ENCODE measurements at places on chromosomes 3 and 15. TPM values are rescaled to one million over a fixed set of nuclear protein-coding genes. Genes with fewer than 3 reads are reported as not detected.

ECE2 gene
- not detected for total RNA-seq

TMC3 gene
- not detected for total RNA-seq

PDCD6IP gene
- 103 TPM for total RNA-seq

ALDH1L1 gene
- total RNA-seq: 0.06 TPM

LMAN1L gene
- not detected for total RNA-seq

LRRIQ4 gene
- total RNA-seq: not detected

COX17 gene
- 45.3 TPM for total RNA-seq

NUSAP1 gene
- total RNA-seq: 124 TPM

CFAP91 gene
- 2.2 TPM for total RNA-seq

INSYN1 gene
- 2.0 TPM for total RNA-seq
